Left cardiac atrium (tissue), 4 donors: ENCODE measurements at places on chromosomes 2 and 18. TPM values are rescaled to one million over a fixed set of nuclear protein-coding genes. Genes with fewer than 3 reads are reported as not detected.

Gene ATF2
- 32.1 TPM for total RNA-seq

DNA sequence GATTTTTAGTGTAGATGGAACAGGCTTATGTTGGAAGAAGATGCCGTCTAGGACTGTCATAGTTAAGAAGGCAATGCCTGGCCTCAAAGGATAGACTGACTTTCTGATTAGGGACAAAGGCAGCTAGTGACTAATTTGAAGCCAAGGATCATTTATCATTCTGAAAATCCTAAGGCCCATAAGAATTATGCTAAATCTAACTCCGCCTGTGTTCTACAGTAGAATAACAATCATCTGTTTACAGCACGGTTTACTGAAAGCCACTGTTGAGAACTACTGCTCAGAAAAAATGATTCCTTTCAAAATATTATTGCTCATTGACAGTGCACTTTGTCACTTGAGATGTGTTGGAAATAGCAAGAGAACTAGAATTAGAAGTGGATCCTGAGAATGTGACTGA is 44.5 kb downstream of the BABAM2 start:
- no peak for DNase-seq

- no peak for DNase-seq
Observed at GRCh38 chr2:72931280-72931910, 14.1 kb downstream of the EMX1 start.

DNA sequence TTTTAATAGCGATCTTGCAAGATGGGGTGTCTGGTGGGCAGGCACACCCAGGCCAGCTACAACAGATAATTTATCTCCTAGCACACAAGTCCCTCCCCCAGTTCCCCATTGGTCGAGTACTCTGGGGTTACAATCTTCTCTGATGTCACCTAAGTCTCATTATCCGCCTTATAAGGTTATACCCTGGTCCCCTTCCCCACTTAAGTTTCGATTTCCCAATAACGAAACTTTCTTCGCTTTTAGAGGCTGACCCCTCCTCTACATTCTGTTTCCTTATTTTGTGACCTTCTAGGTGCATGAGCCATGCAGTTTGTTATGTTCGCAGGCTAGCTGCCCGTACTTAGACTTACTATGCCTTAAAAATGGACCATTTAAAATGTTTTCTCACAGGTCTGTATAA is 180.1 kb downstream of the CAPN13 start:
- DNase-seq, result no peak
